Spleen (tissue), 13 donors: ENCODE measurements at places on chromosomes 16 and 17.

GRCh38 chr16:89147085-89147817, 24.3 kb upstream of the CDH15 start:
- DNase-seq = peak; percentile 12

GRCh38 chr17:36461330-36462110, 25.0 kb upstream of the ZNHIT3 start:
- no peak for DNase-seq

DNA sequence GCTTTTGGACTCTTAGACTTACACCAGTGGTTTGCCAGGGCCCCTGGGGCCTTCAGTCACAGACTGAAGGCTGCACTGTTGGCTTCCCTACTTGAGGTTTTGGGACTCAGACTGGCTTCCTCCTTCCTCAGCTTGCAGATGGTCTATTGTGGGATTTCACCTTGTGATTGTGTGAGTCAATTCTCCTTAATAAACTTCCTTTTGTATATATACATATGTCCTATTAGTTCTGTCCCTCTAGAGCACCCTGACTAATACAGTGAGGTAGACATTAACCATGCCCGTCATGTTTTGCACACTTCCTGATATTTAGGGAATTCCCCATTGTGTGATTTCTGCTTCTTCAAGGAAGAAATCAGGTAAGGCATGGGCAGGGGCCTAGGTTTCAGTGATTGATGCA, 147.8 kb upstream of the CA10 start:
- DNase-seq = no peak

DNA sequence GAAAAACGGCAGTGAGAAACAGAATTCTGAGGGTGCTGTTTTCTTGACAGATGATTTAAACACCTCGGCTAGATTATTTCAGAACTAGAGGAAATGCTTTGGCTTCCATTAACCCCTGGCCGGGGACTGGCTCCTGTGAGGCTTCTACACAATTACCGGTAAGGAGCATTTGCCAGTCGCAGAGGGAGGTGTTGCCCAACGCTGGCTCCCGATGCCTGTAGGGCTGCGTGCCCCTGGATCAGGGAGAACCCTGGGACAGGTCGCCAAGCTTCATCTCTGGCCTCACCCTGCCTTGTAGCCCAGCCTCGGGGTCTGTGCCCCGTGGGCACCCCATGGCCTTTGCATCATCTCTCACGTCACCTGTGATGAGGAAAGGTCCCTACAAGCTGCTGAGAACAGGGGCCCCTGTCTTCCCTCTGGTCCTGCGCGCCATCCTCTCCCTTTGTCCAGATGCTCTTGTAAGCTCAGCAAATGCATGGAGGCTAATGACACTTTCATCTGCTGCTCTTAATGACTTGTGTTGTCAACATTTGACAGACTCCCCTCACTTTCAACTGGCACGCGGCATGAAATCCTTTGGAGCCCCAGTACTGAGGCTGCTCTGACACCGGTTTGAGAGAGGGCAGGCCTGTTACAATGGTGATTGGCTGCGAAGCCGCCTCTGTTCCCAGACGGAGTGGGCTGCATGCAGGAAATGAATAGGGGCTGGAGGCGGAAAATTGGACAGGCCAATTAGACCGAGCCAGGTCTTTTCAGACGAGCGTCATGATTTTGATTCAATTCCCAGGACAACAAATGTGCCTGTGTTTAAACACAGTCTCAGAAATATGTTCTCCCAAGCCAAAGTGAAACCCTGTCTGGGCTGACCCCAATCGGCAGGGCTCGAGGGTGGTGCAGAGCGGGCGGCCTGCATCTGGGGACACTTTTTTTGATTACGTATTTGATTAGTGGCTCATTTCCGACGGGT, 85.5 kb upstream of the DOC2B start:
- peak; percentile 56 for DNase-seq

- no peak for DNase-seq
Measured at GRCh38 chr17:50627036-50627781, 7.5 kb upstream of the ABCC3 start.

DNA sequence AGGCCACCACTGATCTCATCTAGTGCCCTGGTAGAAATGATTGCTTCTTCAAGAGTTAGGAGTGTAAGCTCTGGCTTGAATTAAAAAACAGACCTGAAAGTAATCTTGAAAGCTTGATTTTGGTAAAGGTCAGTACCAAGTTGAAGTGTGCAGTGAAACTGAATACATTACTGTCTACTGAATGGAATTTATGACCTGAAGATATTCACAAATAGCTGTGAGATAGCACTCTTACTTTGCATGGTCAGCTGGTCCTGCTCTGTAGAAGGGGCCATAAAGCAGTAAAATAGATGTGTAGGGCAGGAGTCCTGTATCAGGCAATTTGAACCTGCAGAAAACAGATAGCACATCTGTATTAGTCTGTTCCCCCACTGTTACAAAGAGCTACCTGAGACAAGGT, 78.6 kb downstream of the MYH13 start:
- no peak for DNase-seq

- DNase-seq = no peak
Measured at GRCh38 chr16:11056090-11056992, 112.0 kb downstream of the CLEC16A start.

DNA sequence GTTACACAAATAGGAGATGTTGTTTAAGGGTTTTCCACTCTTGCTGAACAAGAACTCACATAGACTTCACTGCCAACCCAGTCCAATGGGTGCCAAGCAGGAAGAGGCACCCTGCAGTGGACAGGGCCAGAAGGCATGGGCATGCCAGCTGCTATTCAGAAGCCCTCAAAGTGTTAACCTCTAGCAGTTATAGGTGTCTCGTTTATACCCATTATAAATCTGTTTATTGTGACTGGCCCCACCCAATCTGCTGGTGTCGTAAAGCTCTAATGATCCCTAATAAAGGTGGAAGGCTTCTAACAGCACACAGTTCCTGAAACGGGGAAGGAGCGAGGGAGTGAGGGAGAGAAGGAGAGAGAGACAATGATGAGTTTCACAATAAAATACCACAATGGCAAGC, 23.9 kb downstream of the HNF1B start:
- DNase-seq = no peak

DNA sequence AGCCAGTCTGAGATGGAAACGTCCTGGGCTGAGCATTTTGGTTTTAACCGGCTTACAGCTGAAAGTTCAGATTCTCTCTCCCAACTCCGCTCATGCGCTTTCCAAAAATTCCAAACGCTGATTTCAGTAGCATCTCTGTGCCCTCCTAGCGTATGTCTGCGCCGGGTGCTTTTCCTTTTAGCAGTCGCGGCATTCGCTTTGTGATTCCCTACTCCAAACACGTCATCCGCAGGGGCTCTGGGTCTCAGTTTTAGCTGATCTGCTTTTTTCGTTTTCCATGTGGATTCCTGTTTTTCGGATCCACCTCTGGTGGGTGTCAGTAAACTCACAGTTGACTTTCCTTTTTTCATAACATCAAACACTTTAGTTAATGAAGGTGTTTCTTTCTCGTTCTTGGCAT, 22.1 kb upstream of the TVP23A start:
- peak; percentile 54 for DNase-seq

- DNase-seq = no peak
Measured at GRCh38 chr16:31452631-31453106, 6.6 kb upstream of the ARMC5 start.

DNA sequence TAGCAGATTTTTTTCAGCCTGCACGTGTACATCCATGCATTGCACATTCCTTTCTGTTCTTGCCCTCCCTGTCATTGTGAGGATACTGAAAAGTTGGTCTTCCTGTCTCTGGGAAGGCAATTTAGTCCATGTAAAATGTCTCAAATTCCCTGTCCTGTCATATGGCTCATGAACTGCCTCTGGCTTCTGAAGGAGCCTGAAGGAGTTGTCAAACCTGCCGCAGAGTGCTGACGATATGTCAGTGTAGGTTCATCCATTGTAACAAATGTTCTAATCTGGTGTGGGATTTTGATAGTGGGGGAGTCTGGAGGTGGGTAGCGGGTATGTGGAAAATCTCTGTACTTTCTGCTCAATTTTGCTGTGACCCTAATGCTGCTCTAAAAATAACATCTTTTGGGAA, 59.6 kb downstream of the YPEL2 start:
- no peak for DNase-seq

DNA sequence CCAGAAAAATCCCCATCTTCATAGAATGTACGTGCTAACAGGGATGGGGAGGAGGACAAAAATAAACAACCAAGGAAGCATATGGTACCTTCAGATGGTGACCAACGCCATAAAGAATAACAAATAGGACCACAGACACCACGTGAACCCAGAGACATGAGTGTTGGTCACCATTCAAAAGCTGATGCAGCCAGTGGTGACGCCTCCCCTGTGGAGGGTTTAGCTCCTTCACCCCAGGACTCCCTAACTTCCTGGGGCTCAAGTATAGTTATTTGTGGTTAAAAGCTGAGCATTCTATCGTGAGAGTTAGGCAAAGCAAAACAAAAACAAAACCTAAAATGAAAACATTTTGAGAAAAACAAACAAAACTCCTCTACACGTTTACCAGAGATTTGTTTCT, 184.7 kb downstream of the SOX9 start:
- DNase-seq = no peak

GRCh38 chr17:47279062-47279801, 25.6 kb downstream of the ITGB3 start:
- DNase-seq = peak; percentile 84

- no peak for DNase-seq
Measured at GRCh38 chr16:84026606-84027005, 16.0 kb downstream of the SLC38A8 start.

- peak; percentile 98 for DNase-seq
Measured at GRCh38 chr17:29568331-29569244, at the start of gene TP53I13. TP53I13 (plus strand) TSS chr17:29568701; CDS start chr17:29568759, 58 bp downstream.

GRCh38 chr17:10744501-10745000, 14.7 kb upstream of the TMEM220 start:
- no peak for DNase-seq

- no peak for DNase-seq
Measured at GRCh38 chr17:41571561-41572434, at the start of gene KRT9. KRT9 (minus strand) TSS chr17:41572059; CDS start chr17:41571992, 67 bp downstream.

DNA sequence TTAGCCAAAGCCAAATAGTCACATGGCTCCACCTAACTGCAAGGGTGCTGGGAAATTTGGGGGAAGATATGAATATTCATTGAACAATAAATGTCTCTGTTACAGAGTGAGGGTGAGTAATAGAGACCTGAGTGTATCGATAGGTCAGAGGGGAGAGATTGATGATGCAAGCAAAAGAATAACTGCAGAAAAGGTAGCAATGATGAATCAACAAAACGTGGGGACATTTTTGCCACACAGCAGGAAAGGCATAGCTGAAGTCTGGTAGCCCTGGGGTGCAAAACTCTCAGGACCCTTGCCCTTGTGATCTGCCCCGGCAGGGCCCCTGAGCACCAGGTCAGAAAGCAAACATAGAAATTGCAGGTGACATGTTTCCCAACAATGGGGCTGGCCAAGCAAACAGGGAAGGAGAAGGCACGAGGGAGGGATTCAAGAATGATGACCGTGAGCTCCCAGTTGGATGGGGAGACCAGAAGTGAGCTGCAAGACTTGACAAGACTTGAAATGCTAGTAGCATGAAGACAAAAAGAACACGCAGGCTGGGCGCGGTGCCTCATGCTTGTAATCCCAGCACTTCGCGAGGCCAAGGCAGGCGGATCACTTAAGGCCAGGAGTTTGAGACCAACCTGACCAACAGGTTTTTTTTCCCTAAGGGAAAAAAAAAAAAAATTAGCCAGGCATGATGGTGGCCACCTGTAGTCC, 12.7 kb upstream of the HERPUD1 start:
- DNase-seq = no peak

DNA sequence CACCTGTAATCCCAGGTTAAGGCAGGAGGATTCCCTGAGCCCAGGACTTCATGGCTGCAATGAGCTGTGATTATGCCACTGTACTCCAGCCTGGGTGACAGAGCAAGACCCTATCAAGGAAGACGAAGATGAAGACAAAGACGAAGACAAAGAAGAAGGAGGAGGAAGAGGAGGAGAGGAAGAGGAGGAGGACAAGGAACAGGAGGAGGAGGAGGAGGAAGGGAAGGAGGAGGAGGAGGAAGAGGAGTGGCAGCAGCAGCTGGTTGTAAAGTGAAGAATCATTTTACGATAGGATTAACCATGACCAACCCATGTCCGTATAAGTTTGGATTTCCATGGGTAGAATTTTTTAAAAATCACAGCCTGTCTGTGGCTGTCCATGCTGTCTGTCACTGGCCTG, 316.8 kb upstream of the TNRC6C start:
- no peak for DNase-seq

DNA sequence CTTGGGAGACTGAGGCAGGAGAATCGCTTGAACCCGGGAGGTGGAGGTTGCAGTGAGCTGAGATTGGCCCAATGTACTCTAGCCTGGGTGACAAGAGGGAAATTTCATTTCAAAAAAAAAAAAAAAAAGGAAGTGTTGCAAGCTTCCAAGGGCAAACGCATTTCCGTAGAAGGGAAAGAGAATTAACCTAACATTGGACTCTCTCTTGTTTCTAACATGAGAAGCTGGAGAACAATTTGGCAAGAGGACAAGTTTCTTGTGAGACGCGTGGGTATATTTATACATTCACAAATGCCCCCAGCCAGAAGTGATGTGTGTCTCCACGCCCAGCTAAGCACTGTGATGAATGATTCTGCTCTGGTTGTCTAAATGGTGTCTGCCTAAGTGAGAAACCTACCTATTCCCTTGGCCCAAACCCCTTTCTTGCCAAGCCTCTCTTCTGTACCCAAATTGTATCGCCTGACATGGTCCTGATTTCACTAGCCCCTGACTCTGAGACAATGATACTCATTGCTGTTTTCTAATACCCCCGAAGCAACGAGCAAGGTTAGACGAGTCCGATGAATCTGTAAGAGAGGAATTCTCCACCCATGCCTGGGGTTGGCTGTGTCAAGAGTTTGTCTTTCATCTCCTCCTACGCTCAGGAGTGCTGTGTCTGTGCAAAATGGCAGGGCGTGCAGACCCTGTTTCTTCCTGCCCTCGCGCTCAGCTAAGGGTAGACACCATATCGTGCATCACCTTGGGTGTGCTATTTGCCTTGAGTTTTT, 14.2 kb upstream of the ST6GALNAC2 start:
- no peak for DNase-seq

DNA sequence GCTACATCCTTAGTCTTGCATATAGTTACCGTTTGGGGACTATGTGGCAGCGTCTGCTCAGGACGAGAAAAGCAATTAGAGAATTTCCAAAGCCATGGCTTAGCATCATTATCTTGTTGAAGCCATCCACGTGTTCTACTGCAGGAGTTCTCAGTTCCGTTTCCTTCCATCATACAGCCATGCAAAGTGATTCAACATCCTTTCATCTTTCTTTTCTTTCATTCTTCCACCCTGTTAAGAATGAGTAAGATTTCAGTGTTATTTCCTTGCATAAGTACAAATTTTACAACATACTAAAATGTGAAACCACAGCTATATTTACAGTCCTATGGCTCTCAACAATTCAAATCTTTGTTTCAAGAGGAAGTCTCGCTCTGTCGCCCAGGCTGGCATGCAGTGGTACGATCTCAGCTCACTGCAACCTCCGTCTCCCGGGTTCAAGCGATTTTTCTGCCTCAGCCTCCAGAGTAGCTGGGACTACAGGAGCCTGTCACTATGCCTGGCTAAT, 3.8 kb downstream of the MARF1 start:
- peak; percentile 80 for DNase-seq

DNA sequence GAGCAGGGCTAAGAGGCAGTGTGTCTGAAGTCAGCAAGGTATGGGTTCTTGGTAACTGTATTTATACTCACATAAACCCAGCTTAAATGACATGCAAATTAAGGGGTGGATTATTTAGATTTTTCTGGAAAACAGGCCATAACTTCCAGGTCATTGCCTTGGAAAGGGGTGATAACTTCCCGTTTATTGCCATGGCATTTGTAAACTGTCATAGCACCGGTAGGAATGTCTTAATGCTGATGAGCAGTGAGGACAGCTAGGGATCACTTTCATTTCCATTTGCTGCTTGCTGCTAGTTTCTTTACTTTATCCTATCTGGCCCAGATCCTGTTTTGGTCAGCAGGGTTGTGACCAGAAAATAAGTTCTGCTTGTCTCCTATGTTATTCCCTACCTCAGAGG, 1336.7 kb downstream of the CDH11 start:
- no peak for DNase-seq
